ENCODE measurements at places on chromosomes 3 and 15.

GRCh38 chr3:149388001-149388440 is 10.6 kb upstream of the TM4SF1 start:
- no peak for DNase-seq

DNA sequence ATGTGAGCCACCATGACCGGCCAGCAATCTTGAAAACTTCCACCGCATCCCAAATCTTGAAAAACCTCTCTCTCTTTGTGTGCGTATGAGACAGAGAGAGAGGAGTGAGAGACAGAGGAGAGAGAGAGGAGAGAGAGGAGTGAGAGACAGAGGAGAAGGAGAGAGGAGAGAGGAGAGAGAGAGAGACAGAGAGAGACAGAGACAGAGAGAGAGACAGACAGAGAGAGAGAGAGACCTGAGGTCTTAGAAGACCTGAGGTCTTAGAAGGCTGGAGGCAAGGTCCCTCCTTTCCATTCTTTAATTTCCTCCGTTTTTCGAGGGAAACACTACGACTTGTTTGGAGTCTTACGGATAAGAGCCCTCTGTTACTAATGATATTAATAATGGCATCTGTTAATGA is 39.5 kb downstream of the TMEM40 start:
- DNase-seq, result no peak

DNA sequence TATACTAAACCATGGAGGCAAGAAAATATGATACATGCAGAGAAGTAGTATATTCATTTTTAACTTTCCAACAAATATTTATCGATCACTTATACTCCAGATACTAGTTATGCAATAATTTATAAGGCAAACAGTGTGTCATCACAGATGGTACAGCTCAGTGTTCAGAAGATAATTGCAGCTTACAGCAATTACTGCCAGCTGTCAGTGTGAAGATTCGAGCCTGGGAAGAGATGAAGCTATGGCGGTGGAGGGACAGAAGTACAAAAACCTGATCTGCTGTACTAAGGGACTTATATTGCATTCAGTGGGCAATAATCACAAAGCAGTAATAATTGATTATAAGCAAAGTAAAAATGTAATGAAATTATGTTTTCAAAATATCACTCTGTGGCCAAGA is 170.6 kb upstream of the EPHA3 start:
- DNase-seq, result no peak

- no peak for DNase-seq
Observed at GRCh38 chr3:130084436-130084980, 2.9 kb downstream of the ALG1L2 start.

DNA sequence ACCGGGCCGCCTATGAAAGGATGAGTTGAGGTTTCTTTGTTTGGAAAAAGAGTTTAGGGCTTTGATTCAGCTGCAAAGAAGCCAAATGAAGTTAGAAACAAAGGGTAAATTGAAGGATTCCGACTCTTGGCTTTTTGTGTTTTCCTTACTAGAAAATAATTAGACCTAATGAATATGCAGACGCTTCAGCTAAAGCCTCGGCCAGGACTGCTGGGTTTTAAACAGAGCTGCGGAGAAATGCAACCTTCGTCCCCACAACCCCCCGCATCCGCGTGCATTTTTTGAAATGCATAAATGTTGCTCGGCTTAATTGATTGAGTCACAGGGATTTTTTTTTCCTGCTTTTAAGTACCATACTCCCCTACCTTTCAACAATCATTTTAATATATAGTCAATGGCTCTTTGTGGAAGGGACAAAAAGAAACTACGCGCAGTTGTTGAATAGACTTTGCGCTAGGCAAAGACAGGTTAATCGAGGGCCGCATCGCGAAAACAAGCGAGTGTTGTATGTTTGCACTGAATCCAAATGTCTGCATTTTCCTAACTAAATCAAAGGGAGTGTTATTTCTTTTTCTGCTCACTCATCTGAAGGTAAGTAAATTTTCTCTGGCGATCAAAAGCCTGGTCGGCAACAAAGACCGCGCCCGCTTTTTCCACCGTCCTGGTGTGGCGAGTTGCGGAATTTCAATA is 1.3 kb upstream of the ZIC4 start:
- DNase-seq, result no peak

GRCh38 chr15:65529762-65530317 is 423 bp upstream of the HACD3 start:
- DNase-seq, result no peak

DNA sequence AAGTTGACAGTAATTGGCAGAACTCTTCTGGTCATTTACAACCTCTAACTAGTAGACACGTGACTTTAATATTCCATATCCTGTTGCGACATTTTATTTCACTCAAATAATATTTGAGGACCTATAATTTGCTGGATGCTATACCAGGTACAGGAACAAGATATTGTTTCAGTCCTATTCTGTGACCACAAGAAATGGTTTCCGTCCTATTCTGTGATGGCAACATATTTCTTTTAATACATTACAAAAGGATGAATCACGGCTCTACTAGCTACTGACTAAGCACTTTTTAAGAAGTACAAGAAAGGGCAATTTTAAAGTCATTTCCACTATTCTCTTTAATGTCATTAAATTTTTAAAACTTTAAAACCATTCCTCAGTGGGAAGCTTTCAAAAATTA is 400.2 kb downstream of the CNTN3 start:
- no peak for DNase-seq

GRCh38 chr3:53677413-53677812 is 168.8 kb downstream of the CHDH start:
- DNase-seq, result no peak

DNA sequence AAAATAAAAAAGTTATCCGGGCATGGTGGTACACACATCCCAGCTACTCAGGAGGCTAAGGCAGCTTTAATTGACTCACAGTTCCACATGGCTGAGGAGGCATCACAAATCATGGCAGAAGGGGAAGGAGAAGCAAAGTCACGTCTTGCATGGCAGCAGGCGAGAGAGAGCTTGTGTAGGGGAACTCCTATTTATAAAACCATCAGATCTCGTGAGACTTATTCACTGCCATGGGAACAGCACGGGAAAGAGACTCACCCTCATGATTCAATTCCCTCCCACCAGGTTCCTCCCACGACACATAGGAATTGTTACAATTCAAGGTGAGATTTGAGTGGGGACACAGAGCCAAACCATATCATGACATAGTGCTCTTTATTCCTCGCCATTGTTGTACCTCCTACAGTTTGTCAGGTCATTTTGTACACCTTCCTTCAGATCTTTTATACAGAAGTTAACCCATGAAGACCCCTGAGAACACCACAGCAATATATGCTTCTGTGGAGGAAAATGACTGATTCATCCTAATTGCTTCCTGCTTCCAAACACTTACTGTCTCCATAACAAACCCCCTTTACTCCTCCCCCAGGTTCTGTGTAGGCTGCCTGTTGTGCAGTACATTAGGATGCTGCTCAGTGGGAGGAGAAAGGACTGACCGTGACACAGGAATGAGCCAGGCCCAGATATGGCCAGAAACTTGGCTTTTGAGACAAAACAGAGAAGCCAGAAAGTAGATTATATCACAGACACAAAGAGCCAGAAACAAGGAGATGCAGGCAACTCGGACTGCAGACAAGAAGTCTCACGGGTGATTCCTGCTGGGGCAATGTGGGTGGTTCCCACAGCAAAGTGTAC is 67.9 kb upstream of the HEG1 start:
- no peak for DNase-seq

GRCh38 chr3:12963231-12963896 is 109.9 kb downstream of the IQSEC1 start:
- DNase-seq, result no peak

GRCh38 chr3:57060089-57060821 is at the start of gene SPATA12:
Gene SPATA12, plus strand, starts transcription at chr3:57060664. Its CDS starts 13,031 bp downstream, at chr3:57073695.
- DNase-seq, result no peak

GRCh38 chr3:17025594-17026139 is 140.9 kb downstream of the PLCL2 start:
- DNase-seq, result no peak

GRCh38 chr3:182149594-182149993 is 437.9 kb downstream of the SOX2 start:
- no peak for DNase-seq

DNA sequence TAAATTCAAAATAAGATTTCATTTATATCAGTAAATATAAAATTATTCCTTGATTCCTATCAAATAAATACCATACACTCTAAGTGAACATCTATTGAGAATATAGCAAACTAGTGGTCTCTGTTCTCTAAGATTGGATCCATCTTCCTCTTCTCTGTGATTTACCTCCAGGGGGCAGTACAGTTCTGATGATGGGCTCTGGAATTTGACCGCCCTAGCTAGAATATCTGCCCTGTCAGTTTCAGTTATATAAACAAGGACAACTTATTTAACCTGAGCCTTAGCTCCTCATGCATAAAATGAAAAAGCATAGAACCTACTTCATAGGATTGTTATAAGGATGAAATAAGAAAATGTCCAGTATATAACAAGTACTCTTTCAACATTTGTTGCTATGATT is 171.1 kb upstream of the CCDC54 start:
- no peak for DNase-seq

GRCh38 chr3:186160691-186161243 is 51.9 kb upstream of the ETV5 start:
- no peak for DNase-seq

DNA sequence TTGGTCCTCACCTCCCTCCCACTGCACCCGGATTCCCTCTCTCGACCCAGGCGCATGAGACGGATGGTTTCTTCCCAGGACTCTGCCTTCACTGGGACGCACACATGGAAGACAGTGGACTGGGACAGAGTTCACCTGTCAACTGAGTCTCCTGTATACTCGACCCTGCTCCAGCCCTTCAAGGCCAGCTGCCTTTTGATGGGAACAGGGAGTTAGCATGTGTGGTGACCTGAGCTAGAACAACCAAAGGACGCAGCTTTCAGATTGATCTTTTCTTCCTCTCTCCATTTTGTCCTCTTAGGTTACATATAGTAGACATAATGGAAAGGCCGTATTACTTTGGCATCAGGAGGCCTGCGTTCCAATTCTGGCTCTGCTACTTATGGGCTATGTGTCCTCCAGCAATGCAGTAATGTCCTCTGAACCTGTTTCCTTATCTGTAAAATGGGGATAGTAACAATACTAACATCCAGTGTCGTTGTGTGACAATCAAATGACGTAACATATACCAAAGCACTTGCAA is 94.1 kb downstream of the PEX5L start:
- DNase-seq, result no peak

DNA sequence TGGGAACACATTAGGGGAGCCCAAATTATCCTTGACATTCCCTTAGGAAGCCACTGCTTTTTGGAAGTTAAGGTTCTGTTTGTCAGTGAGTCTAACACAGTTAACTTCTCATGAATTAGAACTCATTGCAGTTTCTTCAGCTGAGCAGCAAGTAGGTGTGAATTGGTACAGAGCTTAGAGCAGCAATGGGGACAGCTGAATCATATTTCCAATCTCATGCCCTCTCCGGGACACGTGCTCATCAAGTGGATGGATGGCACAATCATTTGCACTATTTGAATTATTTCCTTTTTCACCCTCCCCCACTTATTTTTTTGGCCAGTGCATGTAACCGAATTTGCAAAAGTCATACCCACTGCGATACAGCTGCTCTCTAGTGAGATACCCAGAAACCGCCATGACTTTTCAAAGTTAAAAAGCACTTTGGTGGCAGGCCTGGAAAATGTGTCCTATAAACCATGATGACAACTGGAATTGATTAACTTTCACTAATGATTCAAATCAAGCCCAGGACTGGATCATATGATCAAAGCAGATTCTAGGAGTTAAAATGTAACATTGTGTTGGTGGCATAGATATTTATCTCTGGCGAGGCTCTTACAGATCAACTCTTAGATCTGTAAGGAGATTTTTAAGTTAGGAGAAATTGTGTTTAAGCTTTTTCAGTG is 76.4 kb downstream of the EBLN2 start:
- no peak for DNase-seq
